ENCODE measurements at places on chromosomes 3 and 15.

GRCh38 chr3:137854533-137855261 is 90.6 kb downstream of the SOX14 start:
- no peak overlapping the region for H3K27ac ChIP-seq
- no peaks in the 10 kb centered on the region for H3K36me3 ChIP-seq
- no peaks in the 10 kb centered on the region for H3K27me3 ChIP-seq
- H3K4me1 ChIP-seq: no peaks in the 10 kb centered on the region
- H3K4me3 ChIP-seq: no peak overlapping the region
- DNase-seq: no peak

DNA sequence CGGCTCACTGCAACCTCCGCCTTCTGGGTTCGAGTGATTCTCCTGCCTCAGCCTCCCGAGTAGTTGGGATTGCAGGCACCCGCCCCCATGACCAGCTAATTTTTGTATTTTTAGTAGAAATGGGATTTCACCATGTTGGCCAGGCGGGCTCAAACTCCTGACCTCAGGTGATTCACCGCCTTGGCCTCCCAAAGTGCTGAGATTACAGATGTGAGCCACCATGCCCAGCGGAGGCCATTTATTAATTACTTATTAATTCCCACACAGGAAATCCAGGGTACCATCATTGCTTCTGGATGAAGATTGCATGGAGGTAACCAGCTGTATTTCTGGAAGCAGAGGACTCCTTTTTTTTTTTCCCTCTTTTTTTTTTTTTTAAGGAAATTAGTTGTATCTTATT is 37.8 kb downstream of the MAP4 start:
- DNase-seq: no peak
- no peak overlapping the region for H3K27ac ChIP-seq
- no peaks in the 10 kb centered on the region for H3K27me3 ChIP-seq
- H3K4me1 ChIP-seq: peaks cover 20% of the 10 kb centered on the region
- H3K36me3 ChIP-seq: no peaks in the 10 kb centered on the region

DNA sequence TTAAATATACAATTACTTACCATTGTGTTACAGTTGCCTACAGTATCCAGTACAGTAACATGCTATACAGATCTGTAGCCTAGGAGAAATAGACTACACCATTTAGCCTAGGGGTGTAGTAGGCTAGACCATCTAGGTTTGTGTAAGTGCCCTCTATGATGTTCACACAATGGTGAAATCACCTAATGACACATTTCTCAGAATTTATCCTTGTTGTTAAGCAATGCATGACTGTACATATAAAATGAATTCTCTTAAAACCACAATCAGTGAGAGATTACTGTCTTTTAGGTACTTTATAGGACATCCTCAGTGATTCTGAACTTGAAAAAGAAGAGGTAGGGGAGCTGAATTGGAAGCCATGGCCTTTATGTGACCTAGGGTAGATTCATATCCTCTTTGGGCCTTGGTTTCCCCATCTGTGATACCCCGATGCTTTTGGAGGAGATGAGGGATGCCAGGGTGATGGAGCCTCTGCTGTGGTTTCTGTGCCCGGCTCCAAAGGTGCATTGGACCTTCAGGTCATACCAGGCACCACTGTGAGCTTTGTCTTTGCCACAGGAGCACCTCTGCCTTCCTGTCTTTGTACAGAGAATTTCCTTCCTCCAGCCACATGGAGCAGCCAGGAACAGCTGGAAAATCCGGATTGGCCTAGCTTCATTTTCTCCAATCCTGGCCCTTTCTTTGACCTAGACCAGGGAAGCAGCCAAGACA is 51.9 kb upstream of the FLNB start:
- H3K4me1 ChIP-seq: peaks cover 8% of the 10 kb centered on the region
- no peaks in the 10 kb centered on the region for H3K36me3 ChIP-seq
- DNase-seq: no peak
- H3K4me3 ChIP-seq: no peak overlapping the region

- no peaks in the 10 kb centered on the region for H3K4me1 ChIP-seq
- DNase-seq: no peak
- H3K27me3 ChIP-seq: no peaks in the 10 kb centered on the region
- no peak overlapping the region for H3K27ac ChIP-seq
Measured at GRCh38 chr3:103705641-103706040, 1270.8 kb downstream of the ZPLD1 start.

DNA sequence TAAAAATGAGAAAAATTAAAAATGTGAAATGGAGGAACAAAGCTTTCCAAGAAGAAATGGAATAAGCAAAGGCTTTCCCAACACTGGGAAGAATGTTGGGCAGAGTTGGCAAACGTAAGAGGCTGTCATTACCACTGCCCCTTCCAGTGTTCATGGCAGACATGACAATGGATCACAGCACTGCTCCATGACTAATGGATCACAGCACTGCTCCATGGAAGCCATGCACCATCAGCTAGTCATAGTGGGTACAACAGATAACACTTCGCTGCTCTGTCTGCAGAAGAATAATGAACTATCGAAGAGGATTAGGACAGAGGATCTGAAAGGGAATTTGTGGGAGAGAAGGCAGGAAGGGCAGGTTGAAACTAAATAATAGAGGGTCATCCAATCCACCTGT is 5.0 kb downstream of the CAV3 start:
- no peaks in the 10 kb centered on the region for H3K4me1 ChIP-seq
- no peak overlapping the region for H3K27ac ChIP-seq
- DNase-seq: peak; percentile 42
- no peak overlapping the region for H3K4me3 ChIP-seq
- no peaks in the 10 kb centered on the region for H3K27me3 ChIP-seq

GRCh38 chr3:117628823-117629291 is 919.3 kb downstream of the TUSC7 start:
- H3K4me1 ChIP-seq: no peaks in the 10 kb centered on the region
- H3K36me3 ChIP-seq: no peaks in the 10 kb centered on the region
- DNase-seq: no peak
- no peak overlapping the region for H3K27ac ChIP-seq
- no peak overlapping the region for H3K4me3 ChIP-seq
- no peaks in the 10 kb centered on the region for H3K27me3 ChIP-seq

GRCh38 chr3:190183121-190183520 is 62.4 kb upstream of the P3H2 start:
- no peak for DNase-seq
- H3K27me3 ChIP-seq: no peaks in the 10 kb centered on the region
- no peak overlapping the region for H3K27ac ChIP-seq
- no peaks in the 10 kb centered on the region for H3K36me3 ChIP-seq
- no peaks in the 10 kb centered on the region for H3K4me1 ChIP-seq

DNA sequence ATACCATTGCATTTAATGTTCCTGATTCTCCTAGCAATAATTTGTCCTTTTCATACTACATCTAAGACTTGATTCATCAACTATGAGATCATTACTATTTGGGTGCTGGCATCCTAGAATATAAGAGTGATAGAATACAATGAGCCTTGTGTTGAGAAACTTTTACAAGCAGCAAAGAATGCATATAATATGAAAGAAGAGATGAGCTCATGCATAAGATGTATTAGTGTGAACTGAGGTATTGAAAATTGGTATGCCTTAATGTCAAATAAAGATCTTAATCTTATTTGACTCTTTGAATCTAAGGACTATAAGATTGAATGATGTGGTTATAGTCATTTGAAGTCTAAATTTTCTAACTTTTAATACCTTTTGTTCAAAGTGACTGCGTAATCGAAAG is 220.0 kb upstream of the ARHGEF26 start:
- H3K27me3 ChIP-seq: no peaks in the 10 kb centered on the region
- H3K36me3 ChIP-seq: no peaks in the 10 kb centered on the region
- no peaks in the 10 kb centered on the region for H3K4me1 ChIP-seq
- no peak overlapping the region for H3K4me3 ChIP-seq
- no peak overlapping the region for H3K27ac ChIP-seq
- no peak for DNase-seq

DNA sequence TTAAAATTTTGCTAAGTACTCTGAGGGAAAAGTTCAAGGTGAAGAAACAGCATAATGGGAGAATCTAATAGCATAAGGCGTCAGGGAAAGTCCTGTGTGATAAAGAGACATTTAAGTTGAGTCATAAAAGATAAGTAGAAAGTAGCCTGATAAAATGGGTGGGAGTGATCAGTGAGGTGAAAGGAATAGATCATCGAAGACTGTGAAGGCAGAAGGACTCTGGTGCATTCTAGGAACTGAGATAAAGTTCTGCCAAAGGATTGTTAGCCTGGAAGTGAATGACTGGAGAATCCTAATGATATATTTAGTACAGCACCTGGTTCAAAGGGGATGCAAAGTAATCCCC is 149.9 kb downstream of the CFAP20DC start:
- H3K4me3 ChIP-seq: no peak overlapping the region
- DNase-seq: no peak
- no peaks in the 10 kb centered on the region for H3K27me3 ChIP-seq
- no peaks in the 10 kb centered on the region for H3K36me3 ChIP-seq
- no peak overlapping the region for H3K27ac ChIP-seq
- no peaks in the 10 kb centered on the region for H3K4me1 ChIP-seq

- H3K27me3 ChIP-seq: peaks cover 11% of the 10 kb centered on the region
- no peak for DNase-seq
- no peak overlapping the region for H3K27ac ChIP-seq
- H3K4me1 ChIP-seq: peaks cover 5% of the 10 kb centered on the region
- no peak overlapping the region for H3K4me3 ChIP-seq
- no peaks in the 10 kb centered on the region for H3K36me3 ChIP-seq
Measured at GRCh38 chr3:13880811-13881156, 913 bp upstream of the WNT7A start.

- no peak for DNase-seq
- H3K27ac ChIP-seq: no peak overlapping the region
- H3K36me3 ChIP-seq: no peaks in the 10 kb centered on the region
- no peaks in the 10 kb centered on the region for H3K27me3 ChIP-seq
Measured at GRCh38 chr3:196650740-196651311, 11.3 kb downstream of the NRROS start.

GRCh38 chr3:43932921-43933320 is 242.2 kb downstream of the ABHD5 start:
- no peak overlapping the region for H3K27ac ChIP-seq
- no peaks in the 10 kb centered on the region for H3K36me3 ChIP-seq
- H3K4me3 ChIP-seq: no peak overlapping the region
- no peak for DNase-seq
- no peaks in the 10 kb centered on the region for H3K27me3 ChIP-seq

DNA sequence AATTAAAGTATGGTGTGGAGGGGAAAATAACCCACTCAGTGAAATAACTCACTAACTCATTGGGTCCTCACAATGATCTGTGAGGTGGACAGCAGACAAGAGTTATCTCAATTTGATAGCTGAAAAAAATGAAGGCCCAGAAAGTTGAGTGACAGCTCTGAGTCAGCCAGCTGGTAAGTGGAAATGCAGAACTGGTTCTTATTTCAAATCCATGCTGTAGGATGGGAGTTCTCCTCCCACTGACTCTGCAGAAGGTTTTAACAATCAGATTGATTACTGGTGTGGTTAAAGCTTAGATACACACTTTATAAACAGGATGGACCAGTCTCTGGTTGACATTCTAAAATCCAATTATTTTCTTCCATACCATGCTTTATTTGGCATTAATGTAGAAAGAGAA is 87.0 kb upstream of the LMOD3 start:
- no peak overlapping the region for H3K27ac ChIP-seq
- H3K4me1 ChIP-seq: no peaks in the 10 kb centered on the region
- H3K36me3 ChIP-seq: no peaks in the 10 kb centered on the region

DNA sequence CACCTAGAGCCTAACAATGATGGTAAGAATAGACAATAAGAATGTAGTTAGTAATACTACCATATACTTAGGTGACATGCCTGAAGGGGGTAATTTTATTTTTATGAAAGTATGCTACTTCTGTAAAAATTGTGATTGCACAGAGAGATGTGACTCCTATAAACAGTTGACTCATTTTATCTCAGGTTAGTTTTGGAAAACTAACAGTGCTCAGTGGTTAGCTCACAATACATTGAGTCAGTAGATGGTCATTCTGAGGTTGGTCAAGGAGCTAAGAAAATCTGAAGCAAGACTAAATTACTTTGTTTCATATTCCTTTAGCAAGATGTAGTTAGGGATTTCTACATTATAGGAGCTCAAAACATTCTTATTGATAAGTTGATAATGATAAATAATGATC is 271.0 kb downstream of the EDEM1 start:
- no peak for DNase-seq
- H3K27me3 ChIP-seq: no peaks in the 10 kb centered on the region

DNA sequence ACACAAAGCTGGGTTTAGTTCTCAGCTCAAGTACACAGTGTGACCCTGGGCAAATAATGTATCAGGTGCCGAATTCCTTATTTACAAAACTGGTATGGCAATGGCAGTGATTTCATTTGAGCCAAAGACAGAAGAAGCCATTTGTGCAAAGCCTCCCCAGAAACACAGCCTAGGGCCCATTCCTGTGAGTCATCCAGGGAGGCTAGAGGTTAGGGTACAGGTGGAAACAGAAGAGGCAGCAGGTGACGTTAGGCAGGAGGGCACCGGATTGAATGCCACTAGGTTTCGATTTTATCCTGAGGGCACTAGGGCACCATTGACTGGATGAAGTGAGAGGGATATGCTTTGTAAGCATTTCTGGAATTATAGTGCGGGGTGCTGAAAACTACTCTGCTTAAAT is 766.9 kb upstream of the NR2F2 start:
- H3K36me3 ChIP-seq: no peaks in the 10 kb centered on the region
- no peaks in the 10 kb centered on the region for H3K27me3 ChIP-seq
- H3K4me3 ChIP-seq: no peak overlapping the region
- no peak overlapping the region for H3K27ac ChIP-seq

- H3K4me1 ChIP-seq: peaks cover 8% of the 10 kb centered on the region
- no peaks in the 10 kb centered on the region for H3K27me3 ChIP-seq
- H3K27ac ChIP-seq: peak overlapping the region; percentile 27
Measured at GRCh38 chr15:47724346-47724745, 7.0 kb downstream of the SEMA6D start.

DNA sequence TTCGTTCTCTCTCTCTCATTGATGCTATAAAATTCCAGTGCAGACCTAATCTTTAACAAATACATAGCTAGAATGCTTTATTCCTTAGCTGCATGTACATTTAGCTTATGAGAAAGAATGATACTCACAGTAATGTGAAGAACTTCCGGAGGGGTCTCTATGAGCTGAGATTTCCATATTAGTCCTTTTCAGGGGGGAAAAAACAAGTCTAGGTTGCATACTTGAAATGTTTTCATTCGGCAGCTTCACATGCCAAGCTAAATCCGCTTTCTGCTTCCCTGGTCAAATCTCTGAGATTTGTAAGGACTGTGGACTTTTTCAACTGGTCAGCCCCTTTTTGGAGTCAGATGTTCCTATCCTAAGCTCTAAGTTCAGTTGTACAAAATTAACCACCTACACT is 111.5 kb upstream of the COL8A1 start:
- H3K4me3 ChIP-seq: no peak overlapping the region
- H3K4me1 ChIP-seq: no peaks in the 10 kb centered on the region
- H3K27me3 ChIP-seq: no peaks in the 10 kb centered on the region
- no peaks in the 10 kb centered on the region for H3K36me3 ChIP-seq
- DNase-seq: no peak

DNA sequence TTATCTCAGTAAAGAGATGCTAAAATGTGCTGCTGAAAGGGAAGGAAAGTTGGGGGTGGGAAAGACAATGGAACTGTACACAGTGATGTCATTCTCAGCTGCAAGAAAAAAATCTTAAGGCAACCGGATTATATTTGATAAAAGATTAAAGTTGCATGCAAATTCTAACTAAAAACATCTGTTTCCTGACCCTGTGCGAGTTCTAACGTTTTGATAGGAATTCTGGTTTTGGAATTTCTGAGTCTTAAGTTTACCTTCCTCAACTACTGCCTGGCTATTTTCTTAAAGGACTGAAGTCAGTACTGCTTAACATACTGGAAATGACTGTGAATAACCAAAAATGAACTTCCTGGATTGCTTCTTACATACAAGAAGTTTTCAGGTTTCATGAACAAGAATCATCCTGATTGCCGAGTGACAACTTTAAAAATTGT is 115.5 kb downstream of the SLC25A26 start:
- H3K27ac ChIP-seq: no peak overlapping the region
- H3K4me3 ChIP-seq: no peak overlapping the region
- H3K27me3 ChIP-seq: no peaks in the 10 kb centered on the region
- no peaks in the 10 kb centered on the region for H3K4me1 ChIP-seq
- H3K36me3 ChIP-seq: no peaks in the 10 kb centered on the region

Measured in ascending aorta (tissue), 2 donors.